GM12892 (cell line): ENCODE measurements at places on chromosomes 11 and 22.

DNA sequence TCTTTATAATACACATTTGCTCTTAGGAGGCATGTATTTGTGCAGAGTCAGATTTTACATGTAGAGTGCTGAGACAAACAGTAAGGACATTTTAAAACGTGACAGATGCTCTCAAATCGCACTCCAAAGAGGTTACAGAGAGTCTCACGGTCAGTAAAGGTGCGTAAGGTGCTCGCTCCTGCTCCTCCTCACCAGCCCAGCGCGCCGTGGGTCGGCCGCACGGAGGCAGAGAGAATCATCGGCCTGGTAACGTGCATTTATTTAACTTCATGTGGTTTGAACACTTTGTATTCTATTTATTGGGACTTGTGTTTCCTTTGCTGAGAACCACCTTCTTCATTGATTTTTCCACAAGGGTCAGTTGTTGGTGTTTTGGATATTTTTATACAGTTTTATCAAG, 900.1 kb downstream of the BRD1 start:
- DNase-seq = no peak

DNA sequence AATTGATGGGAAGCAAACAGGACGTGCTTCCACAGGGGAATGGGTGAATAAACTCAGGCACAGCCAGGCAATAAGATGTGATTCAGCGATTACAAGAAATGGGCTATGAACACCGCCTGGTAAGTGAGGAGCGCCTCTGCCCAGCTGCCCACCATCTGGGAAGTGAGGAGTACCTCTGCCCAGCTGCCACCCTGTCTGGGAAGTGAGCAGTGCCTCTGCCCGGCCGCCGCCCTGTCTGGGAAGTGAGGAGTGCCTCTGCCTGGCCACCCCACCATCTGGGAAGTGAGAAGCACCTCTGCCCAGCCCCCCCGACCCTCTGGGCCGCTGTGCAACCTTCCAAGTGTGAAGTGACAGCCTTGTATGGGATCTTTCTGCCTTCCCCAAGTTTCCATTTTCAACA, 73.2 kb upstream of the PRR5 start:
- no peak for DNase-seq

DNA sequence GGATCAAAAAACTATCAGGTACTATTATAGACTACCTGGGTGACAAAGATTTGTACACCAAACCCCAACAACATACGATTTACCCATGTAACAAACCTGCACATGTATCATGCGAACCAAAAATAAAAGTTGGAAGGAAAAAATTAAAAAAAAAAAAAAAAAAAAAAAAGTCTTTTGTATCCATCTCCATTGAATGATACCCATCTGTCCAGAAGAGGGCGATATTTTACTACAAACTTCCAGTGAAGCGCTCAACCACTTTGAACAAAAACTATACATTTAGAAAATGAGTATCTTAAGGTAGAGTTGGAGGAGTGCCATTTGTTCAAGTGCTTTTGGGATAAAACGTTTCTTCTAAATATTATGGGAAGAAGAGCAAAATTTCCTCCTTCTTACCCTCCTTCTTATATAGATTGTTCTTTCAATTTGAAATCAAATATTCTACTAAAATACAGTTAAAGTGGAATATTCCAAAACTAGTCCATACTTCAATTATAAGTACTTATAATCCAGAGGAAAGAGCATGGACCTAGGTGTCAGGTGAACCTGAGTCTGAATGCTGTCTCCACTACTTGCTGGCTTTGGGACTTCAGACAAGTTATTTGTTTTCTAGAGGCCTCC, 23.3 kb downstream of the ARL14EP start:
- no peak for DNase-seq

DNA sequence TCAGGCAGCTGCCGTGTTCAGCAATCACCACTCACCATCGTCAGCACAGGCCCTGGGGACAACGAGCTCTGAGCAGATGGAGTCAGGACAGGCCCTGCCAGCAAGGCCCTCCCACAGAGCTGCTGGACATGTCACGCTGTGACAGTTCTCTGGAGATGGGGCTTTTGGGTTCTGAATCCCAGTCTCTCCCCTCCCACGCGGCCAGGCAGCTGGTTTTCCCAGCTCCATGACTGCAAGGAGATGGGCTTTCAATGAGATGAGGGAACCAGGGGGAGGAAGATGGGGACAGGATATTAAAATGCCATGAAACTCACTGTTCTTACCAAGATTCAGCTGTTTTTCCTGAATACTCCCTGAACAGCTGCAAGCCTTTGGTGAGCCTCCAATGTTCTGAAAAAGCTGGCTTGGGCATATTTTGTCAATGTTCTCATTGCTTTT, 305.9 kb downstream of the BRD1 start:
- DNase-seq = no peak

- DNase-seq = peak; percentile 27
These were observed 1.5 kb upstream of the IL17REL start for GRCh38 chr22:50014053-50014501.

GRCh38 chr22:41821471-41822316, 11.2 kb upstream of the SREBF2 start:
- DNase-seq = no peak

DNA sequence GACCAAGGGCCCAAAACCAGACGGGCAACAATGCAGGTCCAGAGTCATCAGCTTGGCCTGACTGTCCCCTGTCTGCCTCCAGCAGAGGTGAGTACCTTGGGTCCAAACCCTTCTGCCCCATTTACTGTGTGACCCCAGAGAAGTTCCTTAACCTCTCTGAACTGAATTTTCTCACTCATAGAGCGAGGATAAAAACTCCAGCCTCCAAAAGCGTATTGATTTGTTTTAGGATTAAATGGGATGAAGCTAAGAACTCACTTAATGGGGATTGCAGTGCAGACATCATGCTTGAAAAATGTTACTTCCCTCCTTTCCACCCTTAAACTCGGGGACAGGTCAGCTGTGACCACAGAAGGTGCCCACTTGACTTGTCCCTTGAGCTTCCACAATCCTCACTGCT, 22.6 kb downstream of the IGLL1 start:
- DNase-seq = no peak

DNA sequence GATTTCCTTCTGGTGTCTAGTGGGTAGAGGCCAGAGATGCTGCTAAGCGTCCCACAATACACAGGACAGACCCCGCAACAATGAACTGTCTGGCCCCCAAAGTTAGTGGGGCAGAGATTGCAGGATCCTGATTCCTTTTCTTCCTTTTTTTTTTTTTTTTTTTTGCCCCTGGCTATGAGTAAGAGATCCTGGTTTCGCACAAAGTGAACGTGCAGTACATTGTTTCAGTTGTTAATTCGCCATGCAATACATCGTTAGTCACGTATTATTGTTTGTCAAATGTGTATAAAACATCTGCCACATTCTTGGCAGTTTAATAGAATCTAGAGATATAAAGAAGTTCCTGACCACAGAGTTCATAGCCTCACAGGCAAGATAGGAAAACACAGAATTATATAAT, 20.2 kb downstream of the ST3GAL4 start:
- no peak for DNase-seq

DNA sequence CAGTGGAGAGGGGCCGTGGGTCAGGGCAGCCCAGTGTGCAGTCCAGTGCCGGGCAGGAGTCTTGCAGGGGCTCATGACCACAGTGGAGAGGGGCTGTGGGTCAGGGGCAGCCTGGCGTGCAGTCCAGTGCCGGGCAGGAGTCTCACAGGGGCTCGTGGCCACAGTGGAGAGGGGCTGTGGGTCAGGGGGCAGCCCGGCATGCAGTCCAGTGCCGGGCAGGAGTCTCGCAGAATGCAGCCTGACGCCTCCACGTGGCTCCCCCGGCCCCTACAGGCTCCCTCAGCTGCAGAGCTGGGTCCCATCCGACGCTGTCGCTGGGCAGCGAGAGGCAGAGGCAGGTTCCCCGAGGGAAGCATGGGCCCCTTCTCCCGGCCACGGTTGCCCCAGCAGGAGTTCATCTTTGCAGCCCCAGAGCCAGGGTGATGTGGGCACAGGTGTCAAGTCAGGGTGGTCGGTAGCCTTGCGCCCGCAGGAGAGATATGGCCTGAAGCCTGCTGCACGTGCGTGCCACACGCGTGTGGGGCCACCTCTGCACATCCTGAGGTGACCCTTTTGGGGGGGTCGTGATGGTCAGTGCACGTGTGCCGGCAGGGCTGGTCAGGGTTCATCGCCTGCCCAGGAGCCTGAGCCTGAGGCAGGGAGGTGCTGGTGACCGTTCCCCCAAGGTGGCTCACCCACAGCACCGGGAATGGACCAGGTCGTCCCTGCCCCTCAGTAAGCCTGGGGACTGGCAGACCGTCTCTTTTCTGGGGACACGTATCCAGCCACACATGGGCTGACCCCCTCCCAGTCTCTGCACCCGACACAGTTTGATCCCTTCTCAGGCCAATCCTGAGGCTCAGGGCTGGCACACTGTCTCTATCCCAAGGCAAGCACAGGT, 2.9 kb downstream of the IFITM5 start:
- DNase-seq = no peak

DNA sequence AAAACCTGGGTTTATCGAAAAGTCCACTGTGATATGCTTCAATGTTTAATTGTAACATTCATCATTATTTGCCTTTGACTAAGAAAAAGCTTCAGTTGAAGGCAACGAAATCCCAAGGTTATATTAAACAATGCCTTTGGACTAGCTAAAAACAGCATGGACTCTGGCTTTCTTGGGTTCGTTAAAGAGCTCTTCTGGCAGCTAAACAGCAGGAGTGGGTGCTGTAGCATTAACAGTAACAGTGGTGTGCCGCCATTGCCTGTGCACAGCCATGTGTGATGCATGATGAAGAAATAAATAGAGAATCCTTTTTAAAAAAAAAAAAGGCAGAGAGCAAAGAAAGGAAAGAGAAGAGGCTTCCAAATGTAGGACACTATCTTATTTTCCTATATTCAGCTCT, 406.6 kb upstream of the FAT3 start:
- no peak for DNase-seq

DNA sequence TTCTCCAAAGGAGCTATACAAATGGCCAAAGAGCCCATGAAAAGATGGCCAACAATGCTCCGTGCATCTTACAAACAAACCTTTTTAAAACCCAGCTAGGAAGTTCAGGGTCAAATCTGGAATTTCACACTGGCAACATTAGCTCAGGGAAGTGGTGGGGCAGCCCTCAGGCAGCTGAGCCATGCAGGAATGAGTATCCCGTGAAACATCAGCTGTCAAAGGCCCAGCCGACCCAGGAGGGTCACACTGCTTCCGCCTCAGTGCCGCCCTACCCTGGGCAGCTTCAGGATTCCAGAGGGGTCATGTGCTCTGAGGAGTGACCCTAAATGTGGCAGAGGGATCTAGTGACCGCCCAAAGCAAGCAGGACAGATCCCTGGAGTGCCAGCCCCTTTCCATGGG, 73.4 kb downstream of the LINC01488 start:
- DNase-seq = no peak

GRCh38 chr11:44940404-44940803, 10.3 kb downstream of the TP53I11 start:
- DNase-seq = no peak

GRCh38 chr11:71112990-71113389, 139.4 kb downstream of the SHANK2 start:
- no peak for DNase-seq

DNA sequence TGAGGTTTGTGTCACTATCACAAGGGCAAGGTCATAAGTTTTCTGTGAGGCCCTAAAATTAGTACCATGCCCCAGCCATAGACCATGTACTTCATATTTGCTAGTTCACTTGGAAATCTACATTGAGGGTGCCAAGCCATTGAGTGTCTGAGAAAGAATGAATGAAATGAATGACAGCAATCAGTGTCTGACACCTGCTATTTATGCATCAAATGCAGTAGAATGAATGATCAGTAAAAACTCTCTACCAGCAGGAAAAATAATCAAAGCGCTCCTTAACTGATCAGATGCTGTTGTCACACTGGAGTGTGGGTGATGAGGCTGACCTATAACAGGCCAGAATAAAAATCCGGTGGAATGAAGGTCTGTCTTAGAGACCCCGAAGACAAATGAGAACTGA, 467.9 kb upstream of the B3GAT1 start:
- DNase-seq = no peak

GRCh38 chr22:36339171-36340065, 48.3 kb downstream of the MYH9 start:
- no peak for DNase-seq

DNA sequence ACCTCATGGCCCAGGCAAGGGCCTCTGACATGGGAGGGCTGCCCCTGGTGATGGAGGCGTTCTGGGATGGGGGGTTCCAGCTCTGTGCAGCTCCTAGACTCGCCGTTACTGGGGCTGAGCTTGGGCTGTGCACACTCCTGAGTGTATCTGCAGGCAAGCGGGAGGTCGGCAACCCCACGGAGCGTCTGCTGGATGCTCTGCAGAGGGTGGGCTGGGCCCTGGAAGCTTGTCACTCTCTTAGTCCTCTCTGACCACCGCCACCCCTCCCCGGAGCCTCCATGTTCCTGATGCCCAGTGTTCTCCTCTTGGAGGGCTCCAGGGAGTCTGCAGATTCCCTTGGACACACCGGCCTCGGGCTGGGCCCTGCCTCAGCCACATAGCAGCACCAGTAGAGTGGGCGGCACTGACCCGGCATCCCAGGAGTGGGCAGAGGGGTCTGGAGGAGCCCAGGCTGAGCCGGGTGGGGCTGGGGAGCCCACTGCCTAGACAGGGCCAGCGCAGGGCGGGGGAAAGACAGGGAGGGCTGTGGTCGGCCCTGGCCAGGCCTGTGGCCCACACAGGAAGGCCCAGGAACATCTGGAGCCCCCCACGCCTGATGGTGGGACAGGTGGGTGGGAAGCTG, 20.6 kb upstream of the MUC5B start:
- DNase-seq = peak; percentile 39

- DNase-seq = no peak
These were observed 10.9 kb upstream of the CABP2 start for GRCh38 chr11:67534070-67534679.

DNA sequence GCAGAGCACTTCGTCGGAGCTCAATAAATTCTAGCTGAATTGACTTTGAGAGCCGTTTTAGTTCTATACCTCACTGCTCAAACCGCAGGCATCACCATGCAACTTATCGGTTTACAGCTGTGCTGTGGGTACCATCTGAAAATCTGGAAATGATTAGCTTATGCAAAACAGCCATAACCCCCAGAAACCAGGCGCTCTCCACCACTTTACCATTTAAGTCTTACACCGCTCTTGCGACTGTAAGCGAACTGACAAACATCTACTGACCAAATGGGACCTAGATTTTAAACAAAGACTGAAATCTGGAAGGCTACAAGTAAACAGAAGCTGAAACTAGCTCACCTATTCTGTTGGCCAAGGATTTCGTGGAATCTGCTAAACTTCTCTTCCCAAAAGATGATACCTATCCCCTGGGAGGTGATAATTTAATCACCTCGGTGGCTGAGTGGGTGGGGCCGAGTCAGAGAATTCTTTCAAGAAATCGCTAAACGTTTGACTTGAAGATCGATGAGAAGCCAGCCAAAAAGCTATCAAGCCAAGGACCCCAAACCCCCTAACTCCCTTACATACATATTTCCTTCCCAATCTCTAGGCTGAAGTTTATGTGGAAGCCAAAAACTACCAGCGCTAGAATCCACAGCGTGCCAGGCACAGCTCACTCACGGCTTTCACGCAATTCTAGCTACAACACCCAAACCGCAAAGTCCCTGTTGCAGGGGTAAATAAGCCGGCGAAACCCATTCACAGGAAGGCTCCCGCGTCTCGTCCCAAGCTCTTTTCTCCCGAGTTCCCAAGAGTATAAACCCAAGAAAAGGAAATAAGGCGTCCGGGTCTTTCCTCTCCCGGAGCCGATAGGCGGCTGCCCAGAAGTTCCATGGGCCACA, 644 bp downstream of the SPTY2D1 start:
- DNase-seq = no peak

- no peak for DNase-seq
These were observed 599.2 kb upstream of the LUZP2 start for GRCh38 chr11:23897453-23898286.

- no peak for DNase-seq
These were observed 33.6 kb upstream of the TECTA start for GRCh38 chr11:121067453-121067852.
